NAMALWA (cell line): ENCODE measurements at places on chromosomes 2 and 18.

- DNase-seq = no peak
These were observed 298.8 kb upstream of the FANCL start for GRCh38 chr2:58539973-58540372.

DNA sequence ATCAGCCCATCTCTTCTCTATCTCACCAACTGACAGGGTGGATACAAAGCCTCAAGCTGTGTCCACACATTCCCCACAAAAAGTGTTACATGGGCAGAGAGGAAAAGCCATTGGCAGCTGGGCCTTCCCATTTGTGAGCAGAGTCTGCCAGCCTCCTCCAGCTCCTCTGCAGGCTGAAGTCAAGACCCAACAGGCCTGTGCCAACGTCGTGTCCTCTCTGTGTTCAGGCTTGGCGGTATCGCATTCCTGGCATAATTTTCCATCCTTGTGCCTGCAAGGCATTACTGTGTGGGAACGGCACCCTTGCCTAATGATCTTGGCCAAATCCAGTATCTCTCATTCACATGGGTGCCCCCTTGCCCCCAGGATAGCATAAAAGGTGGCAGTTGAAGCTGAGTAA lies 41.5 kb upstream of the APCDD1 start:
- DNase-seq = no peak

DNA sequence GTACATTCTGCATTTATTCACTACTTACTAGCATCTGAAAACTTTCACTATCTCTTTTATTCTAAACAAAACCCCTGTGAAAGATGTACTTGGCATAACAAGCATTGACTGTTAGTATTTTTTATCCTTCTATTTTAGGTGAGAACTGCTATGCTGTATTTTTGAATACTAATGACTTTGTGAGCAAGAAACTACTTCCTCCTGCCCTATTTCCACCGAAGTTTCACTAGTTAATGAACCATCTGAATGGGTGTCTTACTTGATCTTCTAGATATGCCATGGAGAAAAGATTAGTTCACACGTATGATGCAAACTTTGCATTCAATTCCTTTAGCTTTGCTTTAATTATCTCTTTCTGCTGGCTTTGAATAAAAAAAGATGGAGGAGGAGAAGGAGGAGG lies 68.1 kb downstream of the EPHA4 start:
- no peak for DNase-seq

DNA sequence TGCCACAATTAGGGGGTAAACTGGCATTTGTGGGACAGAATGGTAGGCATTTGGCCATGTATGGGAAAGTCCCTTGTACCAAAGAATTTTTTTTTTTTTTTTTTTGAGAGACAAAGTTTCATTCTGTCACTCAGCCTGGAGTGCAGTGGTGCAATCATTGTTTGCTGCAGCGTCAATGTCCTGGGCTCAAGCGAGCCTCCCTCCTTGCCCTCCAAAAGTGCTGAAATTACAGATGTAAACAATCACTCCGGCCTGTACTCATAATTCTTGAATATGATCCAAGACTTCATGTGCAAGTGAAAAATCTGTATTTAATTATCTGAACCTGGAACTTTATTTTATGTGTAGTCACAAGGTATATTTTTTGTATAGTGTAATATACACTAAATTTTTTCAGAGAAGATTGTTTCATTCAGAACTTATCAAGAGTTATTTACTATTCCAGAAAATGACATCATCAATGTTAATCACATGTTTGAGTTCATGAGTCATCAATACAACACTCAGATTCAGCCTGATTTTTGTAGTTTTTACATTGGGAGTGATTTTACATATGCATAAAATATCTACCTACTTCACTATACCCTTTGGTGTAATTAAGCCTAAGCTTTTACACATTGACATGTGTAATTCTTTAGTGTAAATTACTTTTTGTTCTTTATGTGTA lies 138.7 kb upstream of the L3MBTL4 start:
- DNase-seq = no peak

- DNase-seq = no peak
These were observed 9.3 kb downstream of the TGOLN2 start for GRCh38 chr2:85318222-85319074.

DNA sequence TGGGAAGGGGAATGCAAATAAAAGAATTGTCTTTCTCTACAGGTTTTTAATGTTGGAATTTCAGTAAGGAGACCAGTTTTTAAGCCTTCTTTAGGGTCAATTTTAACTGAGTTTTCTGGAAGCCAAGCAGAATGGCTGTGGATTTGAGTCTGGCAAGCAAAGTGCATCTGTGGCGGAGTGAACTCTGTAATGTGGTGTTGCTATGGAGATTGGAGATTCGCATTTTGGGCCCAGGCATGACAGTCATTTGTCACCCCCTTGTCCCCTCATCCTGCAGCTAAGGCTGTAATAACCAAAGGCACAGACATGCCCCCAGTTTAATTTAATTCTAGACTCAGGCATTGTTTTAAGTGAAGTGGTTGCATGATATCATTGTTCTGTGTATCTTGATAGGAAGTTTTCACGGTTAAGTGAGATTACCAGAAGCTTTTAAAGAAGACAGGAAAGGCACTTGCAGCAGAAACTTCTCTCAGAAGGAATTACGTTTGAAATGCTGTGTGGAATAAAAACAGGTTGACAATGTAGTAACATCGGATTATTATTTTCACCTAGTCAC lies 30.6 kb downstream of the ARMC9 start:
- peak; percentile 38 for DNase-seq

DNA sequence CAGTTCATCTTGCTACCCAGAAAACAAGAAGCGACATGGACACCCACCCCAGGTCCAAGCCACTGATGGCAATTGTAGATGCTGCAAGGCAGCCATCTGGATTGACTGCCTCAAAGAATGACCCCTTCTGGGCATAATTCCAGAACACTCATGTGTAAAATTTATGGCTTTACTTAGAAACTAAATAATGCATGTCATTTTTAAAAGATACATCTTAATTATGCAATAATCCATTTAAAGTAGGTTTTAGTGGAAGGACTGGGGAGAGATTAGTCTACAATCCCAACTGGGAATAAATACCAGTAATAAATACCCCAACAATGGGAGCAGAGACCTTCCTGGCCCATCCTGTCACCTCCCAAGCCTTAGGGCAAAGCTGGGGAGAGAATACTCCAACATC lies 247.7 kb downstream of the SS18 start:
- no peak for DNase-seq

DNA sequence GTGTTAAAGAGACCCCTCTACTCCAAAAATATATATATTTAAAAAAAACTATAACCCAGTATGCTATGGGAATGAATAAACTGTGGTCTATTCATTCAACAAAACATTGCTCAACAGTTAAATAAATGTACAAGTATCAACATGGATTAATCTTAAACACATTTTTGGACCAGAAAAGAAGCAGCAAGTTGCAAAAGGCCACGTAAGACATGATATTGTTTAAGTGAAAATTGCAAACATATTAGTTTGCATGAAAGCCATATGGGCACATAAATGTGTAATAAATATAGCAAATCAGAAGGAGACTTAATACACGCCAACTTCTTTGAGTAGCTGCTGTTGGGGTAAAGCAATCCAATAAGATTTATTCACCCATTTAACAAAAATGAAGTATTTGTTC lies 321.5 kb downstream of the FBXO15 start:
- DNase-seq = no peak

DNA sequence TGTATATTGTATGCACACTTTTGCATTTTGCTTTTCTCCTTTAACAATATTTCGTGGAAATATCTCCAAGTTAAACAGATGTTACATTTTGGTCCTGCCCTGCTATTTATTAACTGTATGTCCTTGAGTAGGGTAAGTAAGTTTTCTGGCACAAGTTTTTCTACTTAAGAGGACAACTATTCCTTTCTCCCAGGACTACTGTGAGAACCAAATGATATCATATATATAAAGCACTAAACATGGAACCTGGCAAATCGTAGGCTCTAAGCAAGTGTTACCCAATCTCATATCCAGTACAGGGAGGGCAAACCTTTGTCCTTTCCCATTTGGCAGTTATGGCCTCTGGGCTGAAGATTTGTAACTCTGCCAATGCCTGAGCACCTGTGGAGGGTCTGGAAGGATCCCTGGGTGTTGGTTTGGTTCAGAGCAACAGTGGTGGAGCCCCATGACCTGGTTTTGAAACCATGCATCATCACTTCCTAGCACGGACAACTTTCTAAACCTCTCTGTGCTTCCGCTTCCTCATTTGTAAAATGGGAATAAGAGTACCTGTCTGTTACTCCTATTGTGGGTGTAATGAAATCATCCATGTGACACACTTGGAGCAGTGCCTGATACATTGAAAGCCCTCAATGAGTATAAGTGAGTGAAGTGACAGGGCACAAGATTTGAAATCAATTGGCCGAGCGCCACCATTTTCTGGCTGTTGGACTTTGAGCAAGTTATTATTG lies 28.3 kb upstream of the ICOS start:
- DNase-seq = no peak

- DNase-seq = no peak
These were observed 110.8 kb upstream of the NRP2 start for GRCh38 chr2:205571360-205571959.

DNA sequence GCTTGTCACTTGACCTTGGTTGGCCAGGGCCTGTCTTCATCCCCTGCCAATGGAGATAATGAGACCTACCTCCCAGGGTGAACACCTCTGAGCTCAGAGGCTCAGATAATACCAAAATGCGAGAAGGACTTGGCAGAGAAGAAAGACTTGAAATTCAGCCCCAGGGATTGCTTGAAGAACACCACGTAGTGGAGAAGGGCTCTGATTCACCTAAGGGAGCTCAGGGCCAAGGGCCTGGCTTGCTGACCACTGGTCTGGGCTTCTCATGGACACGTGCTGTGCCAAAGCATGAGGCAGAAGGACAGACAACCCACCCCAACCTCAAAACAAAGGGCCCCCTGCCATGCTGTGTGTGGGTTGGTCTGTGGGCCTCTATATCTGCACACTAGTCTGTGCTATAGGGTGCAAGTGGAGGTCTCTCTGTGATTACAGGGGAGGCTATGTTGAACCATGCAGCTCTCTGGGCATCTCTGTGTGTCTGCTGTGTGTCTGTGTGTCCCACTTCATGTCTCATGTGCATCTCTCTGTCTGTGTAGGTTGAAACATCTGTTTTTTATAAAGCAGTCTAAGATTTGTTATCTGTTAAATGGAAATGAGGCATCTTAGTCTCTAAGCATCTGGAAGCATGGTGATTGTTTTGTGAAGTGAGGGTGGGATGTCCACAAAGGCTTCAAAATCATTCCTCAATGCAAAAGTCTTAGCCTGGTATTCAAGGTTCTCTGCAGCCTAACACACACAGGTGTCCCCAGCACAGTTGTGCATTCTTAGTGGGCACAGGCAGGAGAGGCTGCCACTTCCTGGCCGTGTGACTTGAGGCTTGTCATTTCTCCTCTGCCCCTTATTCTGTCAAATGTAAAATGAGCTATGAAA lies 61.0 kb upstream of the EPAS1 start:
- no peak for DNase-seq

GRCh38 chr18:76455003-76455676 lies 39.9 kb downstream of the ZNF516 start:
- no peak for DNase-seq

DNA sequence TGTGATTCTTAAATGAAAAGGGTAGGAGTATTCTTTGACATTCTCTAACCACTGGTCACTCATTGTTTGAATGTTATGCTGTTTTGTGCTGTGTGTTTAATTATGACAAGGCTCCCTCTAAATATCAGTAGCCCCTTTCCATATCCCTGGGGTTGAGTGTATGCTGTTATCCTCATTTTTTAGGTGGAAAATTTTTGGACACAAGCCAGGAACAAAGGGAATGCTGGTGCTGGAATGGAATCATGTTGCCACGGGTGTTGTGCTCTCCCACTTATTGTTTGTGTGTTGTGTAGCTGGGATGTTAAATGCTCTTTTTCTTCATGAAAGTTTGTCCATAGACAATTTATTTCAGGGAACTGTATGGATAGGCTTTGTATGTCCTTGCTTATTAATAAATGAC lies 43.3 kb downstream of the ZNF532 start:
- DNase-seq = no peak

- DNase-seq = no peak
These were observed 16.3 kb downstream of the GPR55 start for GRCh38 chr2:230908595-230909191.

- DNase-seq = peak; percentile 4
These were observed 115.1 kb downstream of the KCNE4 start for GRCh38 chr2:223166983-223167650.

DNA sequence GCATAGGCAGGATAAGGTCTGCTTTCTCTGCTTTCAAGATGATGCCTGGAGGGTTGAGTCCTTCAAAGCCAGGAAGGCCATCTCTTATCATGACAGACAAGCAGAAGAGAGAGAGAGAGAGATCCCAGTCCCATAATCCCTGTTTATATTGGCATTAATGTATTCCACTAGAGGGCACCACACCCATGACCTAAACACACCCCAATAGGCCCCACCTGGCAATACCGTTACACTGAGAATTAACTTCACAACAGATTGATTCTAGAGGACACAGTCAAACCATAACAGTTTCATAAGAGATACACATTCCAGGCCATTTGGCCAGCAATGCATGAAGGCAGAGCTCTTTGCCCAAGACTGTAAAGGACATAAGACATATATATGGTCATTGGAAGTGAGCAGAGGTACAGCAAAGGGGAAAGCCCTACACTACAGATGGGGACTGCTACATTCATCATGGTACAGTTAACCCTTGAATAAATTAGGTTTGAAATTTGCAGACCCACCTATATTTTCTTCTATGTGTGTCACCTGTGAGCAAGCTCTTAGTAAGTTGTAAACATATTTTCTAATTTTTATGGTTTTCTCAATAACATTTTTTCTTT lies 1516.1 kb downstream of the RPIA start:
- DNase-seq = peak; percentile 82

DNA sequence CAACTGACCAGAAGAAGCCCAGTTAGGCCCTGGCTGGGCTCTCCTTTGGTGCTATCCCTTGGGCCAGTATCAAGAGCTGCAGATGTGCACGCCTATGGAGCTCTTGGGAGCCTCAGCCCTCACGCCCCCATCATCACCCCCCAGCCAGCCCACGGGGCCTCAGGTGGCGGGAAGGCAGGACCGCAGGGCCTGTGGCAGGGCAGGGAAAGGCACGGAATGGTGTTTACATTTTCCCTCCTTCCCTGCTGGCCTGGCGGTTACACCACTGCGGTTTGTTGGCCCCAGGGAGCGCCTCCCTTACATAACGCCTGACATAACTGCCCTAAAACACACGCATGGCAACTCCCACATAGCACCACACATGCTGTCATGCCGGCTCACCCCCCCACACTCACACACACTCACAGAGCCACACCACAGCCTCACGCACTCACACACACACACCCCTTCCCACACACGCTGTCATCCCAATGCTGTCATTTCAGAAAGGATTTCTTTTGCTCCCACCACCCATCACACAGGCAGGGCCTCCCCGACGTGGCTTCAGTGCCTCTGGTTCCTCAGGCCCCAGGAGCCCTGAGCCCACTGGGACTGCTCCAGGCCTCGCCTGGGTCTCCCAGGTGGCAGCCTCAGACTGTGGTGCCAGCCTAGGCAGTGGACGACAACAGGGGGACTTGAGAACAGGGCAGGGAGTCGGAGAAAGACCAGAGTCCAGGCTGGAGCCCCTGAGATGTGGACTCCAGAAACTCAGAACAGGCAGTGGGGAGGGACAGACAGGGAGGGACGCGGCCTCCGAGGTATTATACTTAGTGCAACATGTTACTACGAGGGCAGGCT lies 15.7 kb downstream of the ZFP36L2 start:
- DNase-seq = no peak

GRCh38 chr2:241844066-241844728 lies 14.5 kb downstream of the PDCD1 start:
- DNase-seq = no peak
